ENCODE measurements at places on chromosomes 2 and 18.
A peak's percentile ranks its signal among the peaks of the same experiment; 100 is the strongest.

- no peak for DNase-seq
Observed at GRCh38 chr2:107325981-107326786, 440.2 kb upstream of the ST6GAL2 start.

GRCh38 chr2:137117385-137117784 lies 352.0 kb downstream of the THSD7B start:
- DNase-seq = no peak

GRCh38 chr18:79221136-79221535 lies 151.9 kb downstream of the ATP9B start:
- no peak for DNase-seq

GRCh38 chr2:36507408-36507812 lies 90.6 kb downstream of the FEZ2 start:
- DNase-seq = peak; percentile 3

DNA sequence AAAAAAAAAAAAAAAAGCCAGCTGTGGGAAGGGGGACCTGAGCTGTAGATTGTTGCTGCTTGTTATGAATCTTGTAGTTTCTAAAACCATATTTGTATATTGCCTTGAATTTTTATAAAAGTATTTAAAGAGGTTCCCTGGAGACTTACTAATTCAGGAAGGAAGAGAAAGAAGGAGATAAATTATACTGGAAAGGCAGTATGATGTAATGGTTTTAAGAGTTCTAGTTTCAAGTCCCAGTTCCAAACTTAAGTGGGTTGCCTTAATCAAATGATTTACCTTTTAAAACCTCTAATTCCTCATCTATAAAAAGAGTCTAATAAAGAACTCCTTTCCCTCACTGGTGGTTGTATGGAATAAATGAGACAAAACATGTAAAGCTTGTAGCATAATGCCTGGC lies 62.2 kb downstream of the PTRHD1 start:
- DNase-seq = no peak

GRCh38 chr2:223269386-223269785 lies 217.4 kb downstream of the KCNE4 start:
- DNase-seq = no peak

DNA sequence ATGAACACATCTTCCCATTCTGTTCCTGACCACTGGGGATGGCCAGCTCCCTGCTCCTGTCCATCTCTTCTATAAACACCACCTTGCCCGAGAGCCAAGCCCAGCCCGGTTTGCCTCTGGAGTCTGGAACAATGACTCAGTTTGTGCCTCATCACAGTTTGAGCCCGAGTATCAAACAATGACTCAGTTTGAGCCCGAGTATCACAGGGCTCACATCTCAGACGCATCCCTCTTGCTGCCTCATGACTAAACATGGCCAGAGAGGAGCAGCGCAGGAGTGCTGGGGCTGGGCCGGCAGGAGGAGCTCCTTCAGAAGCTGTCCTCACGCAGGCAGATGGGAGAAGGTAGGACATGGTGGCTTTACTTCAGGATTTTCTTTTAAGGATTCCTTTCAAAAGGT lies 68.7 kb downstream of the PXDN start:
- no peak for DNase-seq

DNA sequence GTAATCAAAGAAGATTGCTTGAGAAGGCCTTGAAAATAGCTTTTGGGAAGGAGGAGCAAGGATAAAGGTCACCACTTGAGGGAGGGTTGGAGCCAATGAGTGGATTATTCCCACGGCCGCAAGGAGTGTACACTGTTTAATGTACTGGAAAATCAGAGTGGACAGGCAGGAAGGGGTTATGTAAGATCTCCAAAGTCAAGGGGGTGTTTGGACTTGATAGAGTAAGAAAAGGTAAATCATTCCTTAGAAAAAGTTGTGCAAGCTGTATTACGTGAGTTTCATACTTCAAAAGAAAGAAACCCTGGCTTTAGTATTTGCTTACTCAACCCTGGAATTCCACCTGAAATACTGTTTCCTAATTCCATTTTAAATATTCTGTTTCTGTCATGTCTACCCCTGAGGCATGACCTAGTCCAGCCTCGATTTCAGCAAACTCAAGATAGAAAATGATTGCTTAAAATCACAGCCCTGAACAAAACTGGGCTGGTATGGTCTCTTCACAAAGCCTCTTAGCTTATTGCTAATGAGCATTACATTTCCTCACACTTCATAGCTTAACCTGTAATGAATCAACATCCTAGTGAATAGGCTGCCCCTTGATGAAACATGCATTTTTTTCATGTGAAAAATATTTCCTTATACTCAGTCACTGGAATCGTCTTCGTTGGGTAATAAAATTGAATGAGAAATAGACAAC lies 1.1 kb downstream of the MREG start:
- DNase-seq = no peak
